ENCODE measurements at places on chromosomes 2 and 18.

- DNase-seq = no peak
These were observed 13.8 kb upstream of the SERTAD2 start for GRCh38 chr2:64667535-64667934.

GRCh38 chr18:3452750-3453539, 3.0 kb downstream of the TGIF1 start:
- no peak for DNase-seq

GRCh38 chr2:100765481-100765880, 54.5 kb upstream of the NPAS2 start:
- no peak for DNase-seq

GRCh38 chr2:104447831-104448434, 406.0 kb upstream of the POU3F3 start:
- DNase-seq = no peak

- DNase-seq = no peak
These were observed 549 bp upstream of the DPP4 start for GRCh38 chr2:162074632-162074895.

- DNase-seq = no peak
These were observed 619.2 kb upstream of the SETBP1 start for GRCh38 chr18:44061438-44061837.

GRCh38 chr2:88669482-88670214, 21.8 kb upstream of the RPIA start:
- DNase-seq = no peak
